ENCODE measurements at places on chromosomes 7 and 10.

- DNase-seq, result peak; percentile 22
Measured at GRCh38 chr7:66013938-66014337, 31.9 kb upstream of the GUSB start.

- DNase-seq, result no peak
Measured at GRCh38 chr10:15451137-15452094, 80.3 kb upstream of the FAM171A1 start.

- peak; percentile 23 for DNase-seq
Measured at GRCh38 chr10:130109796-130110245, 809 bp downstream of the C10orf143 start.

DNA sequence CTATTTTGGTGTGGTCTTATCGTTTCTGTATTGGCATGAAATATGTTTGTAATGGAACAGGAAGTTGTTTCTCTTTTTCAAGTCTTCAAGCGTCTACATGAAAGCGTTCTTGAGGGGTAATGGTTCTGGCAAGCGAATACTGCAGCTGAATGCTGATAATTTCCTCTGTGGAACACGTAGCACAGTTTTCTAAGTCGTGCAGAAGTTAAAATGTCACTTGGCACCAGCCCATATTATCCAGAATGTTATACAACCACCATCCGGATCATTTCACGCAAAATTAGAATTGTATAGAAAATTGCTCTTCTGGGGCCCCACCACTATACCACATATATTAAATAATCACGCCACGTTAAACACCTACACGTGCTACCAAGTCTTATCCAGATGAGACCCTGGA lies 354.3 kb downstream of the CALN1 start:
- no peak for DNase-seq

DNA sequence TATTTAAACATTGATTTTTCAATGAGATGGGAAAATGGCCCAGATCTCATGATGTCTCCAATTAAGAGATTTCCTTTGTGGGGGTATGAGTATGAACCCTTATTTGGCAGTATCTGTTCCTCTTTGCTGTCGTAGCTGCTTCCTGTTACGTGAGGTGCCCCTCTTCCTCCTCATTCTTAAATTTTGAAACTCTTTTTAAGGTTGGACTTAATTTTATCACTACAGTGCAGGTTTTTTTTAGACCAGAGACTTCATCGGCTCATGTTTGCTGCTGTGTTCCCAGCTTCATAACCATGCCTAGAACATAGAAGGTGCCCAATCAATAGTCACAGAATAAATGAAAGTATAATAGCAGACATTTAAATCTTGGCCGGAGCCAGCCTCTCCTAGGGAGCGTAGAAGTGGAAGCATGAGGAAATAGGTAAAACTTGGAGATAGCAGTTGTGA lies 2.4 kb downstream of the MIOS start:
- no peak for DNase-seq

DNA sequence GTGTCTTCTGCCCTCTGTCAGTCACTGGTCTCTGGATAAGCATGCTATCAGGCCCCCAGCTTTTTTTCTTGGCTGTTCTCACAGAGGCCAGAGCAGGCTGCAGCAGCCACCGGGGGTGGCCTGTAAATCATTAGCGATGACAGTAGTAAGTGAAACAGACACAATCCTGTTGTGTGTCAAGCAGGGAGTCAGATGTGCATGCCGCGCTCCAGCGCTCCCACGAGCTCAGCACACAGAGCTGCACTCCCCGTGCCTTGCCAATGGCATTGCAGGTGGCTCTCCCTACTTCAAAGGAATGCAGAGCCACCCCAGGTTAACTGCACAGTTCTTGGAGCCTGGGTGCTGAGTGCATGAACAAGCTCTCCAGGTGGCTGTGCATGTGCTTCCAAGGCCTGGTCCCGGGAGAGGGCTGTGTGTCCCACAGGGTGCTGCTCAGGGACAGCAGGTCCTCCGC lies 226.1 kb downstream of the GLRX3 start:
- peak; percentile 55 for DNase-seq

- no peak for DNase-seq
Measured at GRCh38 chr10:78937800-78938694, 130.7 kb upstream of the ZMIZ1 start.

DNA sequence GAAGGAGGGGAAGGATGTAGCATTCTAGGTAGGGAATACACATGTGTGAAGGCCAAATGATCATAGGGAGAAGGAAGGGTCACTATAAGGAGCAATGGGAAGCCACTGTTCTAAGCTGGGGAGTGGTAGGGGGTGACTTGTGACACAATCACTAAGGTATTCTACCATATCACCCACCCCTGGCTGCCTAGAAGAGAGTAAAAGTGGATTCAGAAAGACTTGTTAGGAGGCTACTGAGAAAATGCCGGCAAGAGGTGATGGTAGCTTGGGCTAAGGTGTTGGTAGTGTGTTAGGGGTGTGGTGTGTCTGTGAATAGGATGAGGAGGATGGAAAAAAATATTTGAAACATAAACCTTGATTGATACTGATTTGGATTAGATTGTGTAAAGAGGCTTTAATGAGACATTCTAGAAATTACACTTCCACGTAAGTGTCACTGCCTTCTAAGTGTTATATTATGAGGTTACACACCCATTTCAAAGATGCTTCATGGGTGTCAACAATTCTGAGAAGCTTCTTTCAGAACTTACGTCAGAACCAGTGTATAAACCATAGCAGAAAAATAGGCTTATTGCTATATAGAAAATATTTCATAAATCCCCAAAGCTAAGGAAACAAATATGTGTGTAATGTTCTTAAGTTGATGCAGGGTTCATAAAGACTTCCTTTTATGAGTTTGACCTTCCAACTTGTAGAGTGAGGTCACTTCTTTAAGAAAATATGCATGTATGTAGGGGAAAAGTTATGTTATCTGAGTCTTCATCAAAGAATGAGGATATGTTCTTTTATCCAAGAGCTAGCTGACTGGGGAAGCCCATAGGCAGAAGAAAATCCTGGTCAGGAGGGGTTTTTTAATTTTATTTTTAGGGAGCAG lies 5.6 kb upstream of the BPGM start:
- DNase-seq, result no peak

GRCh38 chr10:98425511-98426352 lies 10.8 kb upstream of the PYROXD2 start:
- DNase-seq, result no peak
